ENCODE measurements at places on chromosomes 1 and 21. TPM values are rescaled to one million over a fixed set of nuclear protein-coding genes. Genes with fewer than 3 reads are reported as not detected.
A peak's percentile ranks its signal among the peaks of the same experiment; 100 is the strongest.

DNA sequence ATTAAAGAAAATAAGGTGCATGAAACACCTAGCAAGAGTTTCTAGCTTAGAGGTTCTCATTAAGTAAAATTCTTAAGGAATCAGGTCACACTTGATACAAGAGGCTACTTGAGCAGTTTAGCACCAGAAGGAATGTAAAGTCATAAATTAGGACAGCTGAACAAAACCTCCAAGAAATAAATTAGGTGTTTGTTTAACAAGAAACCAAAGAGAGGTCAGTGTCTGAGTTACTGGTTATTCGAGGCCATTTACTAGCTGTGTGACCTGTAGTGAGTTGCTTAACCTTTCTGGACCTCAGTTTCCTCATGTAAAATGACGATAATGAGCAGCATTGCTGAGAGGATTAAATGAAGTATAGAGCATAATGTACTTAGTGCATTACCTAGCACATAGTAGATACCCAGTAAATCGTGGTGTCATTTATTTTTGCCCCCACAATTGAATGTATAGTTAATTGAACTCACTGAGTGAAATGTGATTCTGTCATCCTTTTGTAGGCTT is 908 bp upstream of the ELK4 start:
- H3K4me3 ChIP-seq, result peak overlapping the region; percentile 81
- DNase-seq, result no peak
- H3K27ac ChIP-seq, result peak overlapping the region; percentile 88
- H3K4me1 ChIP-seq, result peaks cover 3% of the 10 kb centered on the region
- H3K27me3 ChIP-seq, result no peaks in the 10 kb centered on the region
- no peaks in the 10 kb centered on the region for H3K36me3 ChIP-seq

DNA sequence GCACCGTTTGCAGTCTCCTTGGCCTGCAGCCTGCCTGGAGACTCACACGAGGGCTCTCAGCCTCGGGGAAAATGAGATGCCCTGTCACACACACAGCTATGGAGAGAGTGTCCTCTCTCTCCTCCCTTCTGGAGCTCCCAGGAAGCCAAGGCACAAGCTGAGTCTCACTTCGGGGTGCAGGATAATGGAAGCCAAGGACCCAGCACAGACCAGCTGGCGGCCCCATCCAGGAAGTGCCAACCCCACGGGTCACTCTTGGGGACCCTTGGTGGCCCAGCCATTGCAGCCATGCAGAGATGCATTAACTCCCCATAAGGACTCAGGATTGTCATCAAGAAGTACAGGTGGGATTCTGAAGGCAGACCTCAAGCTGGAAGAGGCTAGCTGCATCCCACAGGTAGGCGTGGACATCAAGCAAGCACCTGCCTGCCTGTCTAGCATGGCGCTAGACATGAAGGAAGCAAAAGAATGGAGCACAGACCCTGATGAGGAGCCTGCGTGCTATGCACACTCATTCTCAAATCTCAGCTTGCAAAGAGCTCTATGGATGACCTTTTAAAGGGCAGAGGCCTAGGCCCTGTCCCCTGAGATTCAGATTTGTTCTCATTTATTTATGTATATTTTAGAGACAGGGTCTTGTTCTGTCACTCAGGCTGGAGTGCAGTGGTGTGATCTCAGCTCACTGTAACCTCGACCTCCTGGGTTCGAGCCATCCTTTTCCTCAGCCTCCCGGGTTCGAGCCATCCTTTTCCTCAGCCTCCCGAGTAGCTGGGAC is 49.9 kb downstream of the IRF2BP2 start:
- no peaks in the 10 kb centered on the region for H3K4me1 ChIP-seq
- H3K27me3 ChIP-seq, result no peaks in the 10 kb centered on the region
- H3K27ac ChIP-seq, result no peak overlapping the region
- no peak overlapping the region for H3K4me3 ChIP-seq
- H3K36me3 ChIP-seq, result no peaks in the 10 kb centered on the region

DNA sequence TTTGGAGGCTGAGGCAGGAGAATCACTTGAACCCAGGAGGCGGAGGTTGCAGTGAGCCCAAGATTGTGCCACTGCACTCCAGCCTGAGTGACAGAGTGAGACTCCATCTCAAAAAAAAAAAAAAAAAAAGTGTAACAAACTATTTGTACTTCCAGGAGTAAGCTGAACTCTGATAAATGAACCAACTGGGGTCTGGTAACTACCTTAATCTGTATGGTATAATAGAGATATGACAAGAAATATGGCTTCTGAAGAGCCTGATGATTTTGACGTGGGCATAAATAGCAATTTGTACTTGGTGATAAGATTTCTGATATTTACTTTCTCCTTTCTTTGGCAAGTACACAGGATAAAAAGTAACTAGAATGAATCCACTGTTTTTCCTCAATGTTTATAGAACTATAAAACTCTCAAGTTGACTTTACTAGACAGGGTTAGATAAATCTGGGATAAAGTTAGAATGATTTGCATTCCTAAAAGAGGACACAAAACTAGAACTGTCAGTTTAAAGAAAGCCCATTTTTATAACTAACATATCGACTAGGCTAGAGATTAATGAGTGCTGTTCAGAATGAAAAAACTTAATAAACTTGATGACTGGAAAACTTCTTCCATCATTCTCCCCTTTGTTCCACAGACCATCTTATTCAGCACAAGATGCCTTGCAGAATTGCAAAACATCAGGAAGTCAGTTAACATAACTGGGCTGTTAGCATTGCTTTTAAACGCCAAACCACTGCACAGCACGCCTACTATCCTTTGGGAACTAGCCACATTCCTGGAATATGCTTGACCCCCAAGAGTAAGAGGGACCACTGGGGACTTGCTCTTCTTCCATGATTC is 51.5 kb upstream of the EDARADD start:
- no peak overlapping the region for H3K4me3 ChIP-seq
- no peak for DNase-seq

Gene LHX8
- polyA plus RNA-seq, result not detected

All from naive B cell (primary cell).